ENCODE measurements at places on chromosomes 16 and 17.

DNA sequence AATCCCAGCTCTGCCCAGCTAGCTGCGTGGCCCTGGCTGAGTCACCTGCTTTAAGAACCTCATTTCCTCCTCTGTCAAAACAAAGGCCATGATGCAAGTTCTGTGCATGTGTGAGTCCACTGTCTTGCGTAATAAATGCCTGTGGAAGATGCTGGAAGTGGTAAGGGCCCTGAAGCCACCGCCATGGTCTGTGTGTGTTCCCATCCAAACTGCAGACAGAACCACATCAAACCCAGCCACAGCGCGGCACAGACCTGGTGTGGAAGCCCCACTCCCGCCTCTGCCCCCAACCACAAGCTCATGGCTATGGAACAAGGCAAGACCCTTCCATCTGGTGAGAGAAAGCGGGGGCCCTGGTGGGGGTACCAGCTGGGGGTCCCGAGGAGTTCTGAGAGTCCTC, 26.0 kb downstream of the NECAB2 start:
- DNase-seq = peak; percentile 44

GRCh38 chr17:57540596-57540995, 204.5 kb downstream of the CCDC182 start:
- no peak for DNase-seq

GRCh38 chr17:64260886-64261285, 2.2 kb downstream of the TEX2 start:
- no peak for DNase-seq

DNA sequence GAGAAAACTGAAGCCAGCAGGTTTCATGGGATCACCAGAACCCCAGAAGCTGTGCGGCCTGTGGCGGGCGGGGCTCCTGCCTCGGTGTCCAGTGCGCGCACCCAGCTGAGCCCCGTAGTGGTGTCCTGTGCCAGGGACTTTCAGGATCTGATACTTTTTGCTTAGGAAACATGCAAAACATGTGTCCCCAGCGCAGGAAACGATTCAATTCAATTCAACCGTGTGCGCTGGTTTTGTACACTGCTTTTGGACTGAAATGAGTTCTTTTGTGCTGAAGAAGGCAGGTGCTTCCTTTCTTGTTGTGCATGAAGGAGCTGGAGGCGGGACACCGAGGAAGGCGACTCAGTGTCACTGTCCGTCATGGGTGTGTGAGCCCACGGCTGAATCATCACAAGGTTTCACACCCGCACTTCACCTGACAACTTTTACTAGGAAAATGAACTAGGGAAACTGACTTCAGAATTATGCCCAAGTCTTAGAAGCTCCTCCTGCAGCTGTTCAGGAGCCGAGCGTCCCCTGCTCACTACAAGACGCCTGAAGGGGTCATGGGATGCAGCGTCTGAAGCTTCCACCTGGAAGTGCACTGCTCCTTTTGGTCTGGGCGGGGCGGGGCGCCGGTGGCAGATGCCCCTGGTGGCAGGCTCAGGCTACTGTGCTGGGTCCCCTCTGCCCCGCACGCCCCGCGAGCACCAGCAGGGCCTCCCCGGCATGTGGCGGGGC, 31.4 kb upstream of the ZNF750 start:
- DNase-seq = peak; percentile 54

GRCh38 chr17:64328036-64328858, 62.4 kb downstream of the PECAM1 start:
- DNase-seq = no peak

GRCh38 chr17:79651266-79651665, 40.4 kb upstream of the RBFOX3 start:
- no peak for DNase-seq

DNA sequence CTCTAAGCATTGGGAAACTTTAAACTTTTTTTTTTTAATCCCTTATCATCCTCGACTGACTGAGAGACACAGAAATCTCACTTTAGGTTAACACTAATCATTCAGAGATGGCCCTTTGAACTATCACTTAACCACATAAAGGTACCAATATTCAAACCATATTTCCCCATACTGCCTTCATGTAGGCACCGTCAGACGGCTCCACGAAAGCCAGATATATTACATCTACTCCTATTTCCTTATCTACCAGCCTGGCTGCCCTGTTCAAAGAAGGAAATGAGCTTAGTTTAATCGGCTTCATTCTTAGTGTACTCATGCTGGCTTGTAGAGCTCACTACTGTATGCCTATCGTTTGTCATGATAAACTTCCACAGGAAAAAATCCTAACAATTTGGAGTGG, 270.9 kb downstream of the CEP112 start:
- DNase-seq = no peak

- peak; percentile 88 for DNase-seq
Observed at GRCh38 chr16:66366433-66367299, at the start of gene CDH5. Gene CDH5, plus strand, starts transcription at chr16:66366691. Its CDS starts 12,647 bp downstream, at chr16:66379338.

- DNase-seq = peak; percentile 62
Observed at GRCh38 chr17:58344047-58344790, 7.8 kb downstream of the SUPT4H1 start.

DNA sequence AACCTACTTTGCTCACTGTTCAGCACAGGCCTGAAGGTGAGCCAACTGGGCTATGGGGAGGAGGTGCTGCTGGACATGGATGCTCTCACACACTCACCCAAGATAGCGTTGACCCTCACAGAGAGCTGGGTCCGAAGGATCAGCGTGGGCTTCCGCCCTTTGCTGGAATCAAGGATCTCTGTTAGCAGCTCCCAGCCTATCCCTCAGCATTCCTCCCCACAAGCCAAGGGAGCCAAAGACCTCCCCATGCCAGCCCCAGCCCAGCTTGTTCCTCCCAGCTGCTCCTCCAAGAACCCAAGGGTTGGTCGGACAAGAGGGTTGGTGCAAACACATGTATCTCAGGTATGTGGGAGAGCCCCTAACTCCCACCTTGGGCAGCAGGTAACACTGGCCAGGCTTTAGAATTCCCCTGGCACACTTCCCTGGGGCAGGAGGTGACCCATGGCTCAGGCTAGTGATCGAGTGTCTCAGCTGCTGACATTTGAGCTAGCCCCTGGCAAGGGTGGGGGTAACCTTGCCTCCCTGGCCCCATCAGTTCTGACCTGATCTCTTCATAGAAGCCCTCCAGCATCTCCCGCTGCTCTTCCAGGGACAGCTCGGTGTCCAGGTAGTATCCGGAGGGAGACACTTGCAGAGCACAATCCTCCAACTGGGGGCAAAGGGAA, 8.3 kb downstream of the FHOD1 start:
- peak; percentile 19 for DNase-seq
